Iris pigment epithelial cell (primary cell): ENCODE measurements at places on chromosomes 6 and 20.

- peak; percentile 37 for DNase-seq
Observed at GRCh38 chr6:54981647-54982046, 135.1 kb downstream of the FAM83B start.

GRCh38 chr6:165987483-165988301 is 180.0 kb downstream of the TBXT start:
- peak; percentile 82 for DNase-seq

GRCh38 chr6:46000905-46001304 is 14.8 kb downstream of the CLIC5 start:
- DNase-seq, result no peak

- DNase-seq, result no peak
Observed at GRCh38 chr20:36394340-36394965, 88.3 kb downstream of the DLGAP4 start.

- DNase-seq, result no peak
Observed at GRCh38 chr6:24818346-24818745, 19.6 kb upstream of the ARMH2 start.

GRCh38 chr6:168858926-168859325 is 394.7 kb downstream of the THBS2 start:
- no peak for DNase-seq

DNA sequence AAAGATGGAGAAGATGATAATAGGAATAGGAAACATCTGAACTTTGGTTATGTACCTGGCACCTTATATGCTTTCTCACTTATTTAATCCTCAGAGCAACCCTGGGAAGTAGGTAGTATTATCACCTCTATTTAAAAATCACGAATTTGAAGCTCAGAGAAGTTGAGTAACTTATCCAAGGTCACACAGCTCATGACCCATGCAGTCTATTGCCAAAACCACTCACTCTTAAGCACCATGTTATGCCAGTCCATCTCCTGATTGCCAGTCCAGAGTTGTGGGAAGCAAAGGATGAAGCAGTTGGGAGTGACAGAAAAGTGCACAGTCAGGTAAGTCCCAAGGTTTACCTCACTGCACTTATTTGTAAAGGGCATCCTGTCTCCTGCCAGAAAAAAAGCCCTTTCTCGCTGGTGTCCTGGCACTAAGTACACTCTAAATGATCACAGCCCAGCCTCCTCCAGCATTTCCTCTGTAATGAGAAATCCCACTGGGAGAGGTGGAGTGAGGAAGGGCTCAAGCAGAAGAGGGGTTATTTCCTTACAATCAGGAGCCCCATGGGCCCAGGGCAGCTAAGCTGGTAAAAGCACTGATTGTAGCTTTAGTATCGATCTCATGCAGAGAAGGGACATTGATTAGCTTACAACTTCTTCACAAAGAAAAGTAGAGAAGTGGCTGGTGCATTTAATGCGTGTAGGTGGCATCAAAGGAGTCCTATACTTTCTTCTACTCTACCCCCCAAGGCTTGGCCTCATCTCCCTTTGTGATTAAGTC is 21.3 kb upstream of the SCGN start:
- DNase-seq, result no peak

DNA sequence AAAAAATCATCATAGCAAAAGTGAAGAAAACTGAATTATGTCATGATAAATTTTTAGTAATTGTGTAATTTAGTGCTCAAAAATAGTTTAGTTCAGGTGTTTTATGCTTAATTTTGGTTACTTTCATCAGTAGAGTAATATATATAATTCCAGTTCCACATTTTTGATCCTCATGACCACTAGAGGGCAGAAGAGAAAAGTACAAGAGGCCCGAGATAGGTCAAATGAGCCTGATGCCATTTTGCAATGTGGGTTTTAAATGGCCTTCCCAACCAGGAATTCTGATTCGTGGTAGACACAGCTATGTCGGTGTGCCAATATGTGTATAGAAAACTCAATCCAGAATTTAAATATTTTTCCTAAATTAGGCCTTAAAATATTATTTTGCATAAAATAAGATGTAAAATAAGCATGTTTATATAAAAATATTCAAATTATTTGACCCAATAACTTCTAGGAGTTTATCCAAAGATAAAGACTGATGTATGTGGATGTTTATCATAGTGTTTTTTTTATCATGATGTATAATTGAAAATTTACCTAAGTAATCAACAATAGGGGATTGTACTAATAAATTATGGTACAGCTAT is 159.7 kb upstream of the RPS6KA2 start:
- peak; percentile 65 for DNase-seq

DNA sequence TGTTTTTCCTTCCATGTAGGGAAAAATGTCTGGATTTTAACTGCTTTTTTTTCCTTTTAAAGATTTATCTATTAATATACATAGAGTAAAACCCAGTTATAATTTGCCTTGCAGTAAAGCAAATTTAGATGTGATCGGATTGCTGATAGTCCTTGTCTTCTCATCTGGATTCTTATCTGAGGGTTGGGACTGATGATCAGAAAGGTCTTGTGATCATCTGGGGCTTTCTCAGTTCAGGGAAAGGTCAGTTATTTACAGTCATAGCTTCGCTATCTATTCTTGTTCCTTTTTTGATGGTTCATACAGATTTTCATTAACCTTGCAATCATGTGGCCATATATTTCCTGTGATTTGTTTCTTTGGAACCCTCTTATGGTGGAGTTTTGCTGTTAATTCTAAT is 63.8 kb upstream of the CLDN20 start:
- peak; percentile 81 for DNase-seq

DNA sequence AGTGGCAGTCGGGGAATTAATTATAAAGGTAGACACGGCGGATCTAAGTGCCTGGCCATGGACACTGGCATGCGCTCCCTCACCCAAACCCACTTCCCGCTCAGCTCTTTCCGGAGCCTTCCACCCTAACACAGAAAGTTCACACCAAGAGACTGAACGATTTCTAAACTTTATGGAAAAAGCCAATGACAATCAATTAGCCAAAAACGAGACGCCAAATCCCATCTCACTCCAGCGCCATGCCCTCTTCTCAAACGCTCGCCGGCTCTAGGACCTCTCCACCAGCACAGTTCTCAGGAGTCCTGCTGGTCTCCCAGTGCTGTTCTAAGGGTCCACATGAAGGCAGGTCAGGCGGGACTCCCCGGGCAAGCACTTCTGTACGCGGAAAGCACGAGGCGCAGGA is 641 bp downstream of the SF3B5 start:
- no peak for DNase-seq

DNA sequence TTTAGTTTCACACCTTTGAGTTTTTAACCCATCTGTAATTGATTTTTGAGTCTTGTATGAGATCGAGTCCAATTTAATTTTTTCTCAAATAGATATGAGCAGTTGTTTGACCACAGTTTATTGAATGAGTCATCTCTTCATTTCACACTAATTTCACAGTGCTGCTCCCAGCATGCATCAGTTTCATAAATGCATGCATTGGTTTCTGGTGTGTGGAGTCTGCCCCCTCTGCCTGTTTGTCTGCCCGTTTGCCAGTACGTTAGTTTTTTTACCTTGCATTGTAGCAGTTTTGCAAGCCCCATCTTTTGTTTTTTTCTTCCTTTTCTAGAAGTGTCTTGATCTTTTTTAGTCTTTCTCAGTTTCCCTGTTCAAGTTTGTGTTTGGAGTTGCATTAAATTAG is 11.9 kb downstream of the SLX4IP start:
- DNase-seq, result peak; percentile 85

DNA sequence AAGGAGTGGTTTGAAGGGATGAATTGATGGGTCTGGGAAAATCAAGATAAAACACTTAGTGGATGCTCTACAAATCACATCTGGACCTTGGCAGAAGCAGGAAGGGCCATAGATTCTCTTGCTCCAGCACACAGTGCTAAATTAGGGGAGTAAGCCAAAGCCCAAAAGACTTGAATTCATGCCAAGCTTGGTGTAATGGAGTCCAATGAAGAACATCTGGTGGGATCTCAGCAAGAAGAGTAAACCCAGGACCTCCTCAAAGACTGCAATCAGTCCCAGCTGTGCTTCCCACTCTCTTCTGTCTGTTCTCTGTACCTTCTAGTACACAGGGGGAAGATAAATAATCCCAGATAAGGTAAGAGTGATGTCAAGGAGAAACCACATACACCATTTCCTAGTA is 683.4 kb downstream of the RNF144B start:
- no peak for DNase-seq

DNA sequence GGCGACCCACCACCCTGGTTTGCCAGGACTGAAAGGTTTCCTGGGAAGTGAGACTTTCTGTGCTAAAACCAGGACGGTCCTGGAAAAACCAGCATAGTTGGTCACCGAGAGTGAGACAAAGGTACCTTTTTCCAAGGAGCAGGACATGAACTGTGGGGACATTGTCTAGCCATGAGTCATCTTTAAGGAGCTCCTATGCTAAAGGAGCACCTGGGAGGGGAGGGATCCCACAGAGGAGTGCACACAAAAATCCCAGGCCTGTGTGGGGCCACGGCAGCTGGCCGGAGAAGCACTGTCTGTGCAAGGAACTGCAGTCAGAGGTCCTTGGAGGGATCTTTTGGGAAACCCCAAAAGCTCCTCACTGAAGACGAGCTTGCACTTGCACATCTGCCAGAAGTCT is 109.1 kb upstream of the PLEKHG1 start:
- no peak for DNase-seq

DNA sequence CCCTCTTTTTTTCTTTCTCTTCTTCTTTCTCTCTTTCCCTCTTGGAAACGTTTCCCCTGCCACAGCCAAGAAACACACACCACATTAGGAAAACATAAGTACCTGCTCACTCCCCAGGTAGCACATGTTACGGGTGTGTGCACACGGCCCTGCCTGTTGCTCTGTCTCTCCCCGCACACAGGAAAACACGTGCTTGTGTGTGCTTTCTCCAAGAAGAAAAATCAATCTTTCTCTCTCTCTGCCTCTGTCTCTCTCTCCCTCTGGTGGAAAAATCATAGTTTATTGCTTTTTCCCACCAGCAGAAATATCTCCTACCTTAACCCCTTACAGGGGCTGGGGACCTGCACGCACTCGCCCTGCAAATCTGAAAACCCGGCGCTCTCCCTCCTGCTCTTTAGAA is 102.3 kb downstream of the EDN3 start:
- no peak for DNase-seq

GRCh38 chr6:138410972-138411880 is 7.2 kb downstream of the HEBP2 start:
- DNase-seq, result peak; percentile 81
